Aorta (tissue), 5 donors: ENCODE measurements at places on chromosomes 2 and 18. TPM values are rescaled to one million over a fixed set of nuclear protein-coding genes. Genes with fewer than 3 reads are reported as not detected.

- DNase-seq: no peak
Measured at GRCh38 chr2:135257383-135258090, 205.4 kb downstream of the RAB3GAP1 start.

DNA sequence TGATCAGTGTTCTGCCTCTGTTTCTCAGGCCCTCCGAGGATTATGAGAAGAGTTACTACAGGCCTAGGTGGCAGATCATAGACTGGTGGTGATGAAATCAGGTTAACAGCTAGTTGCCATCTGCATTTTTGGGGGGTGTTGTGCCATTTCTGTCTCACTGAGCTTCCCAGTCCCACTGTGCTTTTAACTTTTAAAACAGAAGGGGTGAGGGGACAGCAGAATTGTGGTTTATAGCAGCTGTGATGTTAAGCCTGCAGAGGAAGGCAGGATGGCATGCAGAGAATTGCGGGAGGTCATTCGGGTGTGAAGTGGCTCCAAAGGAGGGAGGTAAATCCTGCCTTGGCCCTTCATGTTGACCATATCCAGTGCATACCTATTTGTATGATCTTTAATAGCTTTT lies 5.0 kb downstream of the CAB39 start:
- no peak for DNase-seq

DNA sequence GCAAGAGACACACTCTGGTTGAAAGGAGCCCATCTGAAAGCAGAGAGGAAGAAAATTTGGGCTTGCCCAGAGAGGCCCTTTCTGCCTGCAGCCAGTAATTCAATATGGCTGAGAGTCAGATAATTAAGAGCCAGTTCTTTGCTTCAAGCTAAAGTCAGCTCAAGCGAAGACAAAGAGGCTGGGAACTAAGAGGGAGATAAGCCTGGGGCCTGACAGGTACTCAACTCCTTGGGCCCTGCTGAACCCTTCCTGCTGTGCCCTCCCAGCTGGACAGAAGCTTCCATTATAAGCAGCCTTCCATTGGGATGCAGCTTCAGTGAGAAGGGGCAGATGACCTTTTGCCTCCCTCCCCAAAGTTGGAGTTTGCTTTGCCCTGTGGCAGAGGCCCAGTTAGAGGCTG lies 12.0 kb downstream of the FBXO41 start:
- no peak for DNase-seq

DNA sequence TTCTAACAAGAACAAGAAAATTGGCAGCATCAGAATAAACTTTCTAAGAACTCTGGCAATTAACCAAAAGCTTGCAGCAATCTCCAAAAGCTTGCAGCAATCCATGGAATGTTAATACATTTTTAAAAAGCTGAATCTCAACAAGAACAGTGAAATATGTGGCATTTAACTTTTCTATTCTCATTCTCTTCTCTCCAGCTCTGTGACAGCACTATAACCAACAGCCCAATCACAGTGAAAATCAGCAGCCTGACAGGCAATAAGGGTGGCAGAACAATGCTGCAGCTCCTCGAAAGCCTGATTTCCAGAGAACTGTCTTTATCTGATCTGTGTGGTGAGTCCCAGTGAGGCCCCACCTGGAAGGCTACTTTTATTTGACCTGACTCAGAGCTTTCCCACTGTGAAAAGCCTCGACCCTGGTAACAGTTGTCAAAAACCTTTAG lies 60.0 kb downstream of the TMEM131 start:
- no peak for DNase-seq

DNA sequence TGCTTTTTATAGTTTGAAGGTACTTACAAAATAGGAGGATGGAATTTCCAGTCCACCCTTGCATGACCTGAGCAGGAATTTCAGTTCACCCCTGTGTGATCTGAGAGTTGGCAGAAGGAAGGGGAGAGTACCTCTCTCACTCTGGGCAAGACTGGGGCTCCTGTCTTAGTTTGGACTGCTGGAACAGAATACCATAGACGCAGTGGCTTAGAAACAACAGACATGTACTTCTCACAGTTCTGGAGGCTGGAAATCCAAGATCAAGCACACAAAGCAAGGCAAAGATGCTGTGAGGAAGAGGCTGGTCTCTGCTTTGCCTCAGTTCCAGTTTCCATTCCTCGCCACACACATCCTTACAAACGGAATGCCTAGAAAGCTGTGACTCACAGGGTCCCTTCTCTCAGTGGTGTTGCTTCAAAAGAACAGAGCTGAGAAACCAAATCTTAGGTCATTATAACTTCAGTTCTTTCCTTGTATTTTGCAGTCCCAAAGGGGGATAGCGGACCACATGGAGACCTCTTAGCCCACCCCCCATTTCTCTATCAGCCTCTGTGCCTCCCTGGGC lies 108.8 kb upstream of the HAAO start:
- DNase-seq: no peak

- no peak for DNase-seq
Measured at GRCh38 chr18:42157420-42157819, 202.4 kb downstream of the PIK3C3 start.

The UGT1A4 gene
- not detected for total RNA-seq
